MCF 10A (cell line): ENCODE measurements at places on chromosomes 11 and 22. TPM values are rescaled to one million over a fixed set of nuclear protein-coding genes. Genes with fewer than 3 reads are reported as not detected.
A peak's percentile ranks its signal among the peaks of the same experiment; 100 is the strongest.

The SAMM50 gene
- total RNA-seq, result 26.1 and 29.5 TPM in 2 replicates

The LRRC4C gene
- not detected in 2 replicates for total RNA-seq

DNA sequence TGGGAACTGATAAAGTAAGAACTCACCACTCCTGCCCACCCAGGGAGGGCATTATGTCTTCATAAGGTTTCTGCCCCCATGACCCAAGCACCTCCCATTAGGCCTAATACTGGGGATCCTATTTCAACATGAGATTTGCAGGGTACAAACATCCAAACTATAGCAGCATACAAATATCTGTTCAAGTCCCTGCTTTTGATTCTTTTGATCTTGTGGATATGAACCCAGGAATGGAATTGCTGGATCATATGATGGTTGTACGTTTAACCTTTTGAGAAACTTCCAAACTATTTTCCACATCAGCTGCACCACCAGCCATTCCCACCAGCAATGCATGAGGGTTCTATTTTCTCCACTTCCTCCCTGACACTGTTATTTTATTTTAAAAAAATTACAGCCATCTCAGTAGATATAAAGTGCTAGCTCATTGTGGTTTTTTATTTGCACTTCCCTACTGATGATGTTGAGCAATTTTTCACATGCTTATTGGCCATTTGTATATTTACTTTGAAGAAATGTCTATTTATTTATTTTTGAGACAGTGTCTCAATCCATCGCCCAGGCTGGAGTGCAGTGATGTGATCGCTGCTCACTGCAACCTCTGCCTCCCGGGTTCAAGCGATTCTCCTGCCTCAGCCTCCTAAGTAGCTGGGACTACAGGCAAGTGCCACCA, 7.1 kb upstream of the ATG16L2 start:
- peaks cover 28% of the 10 kb centered on the region for H3K36me3 ChIP-seq
- no peaks in the 10 kb centered on the region for H3K27me3 ChIP-seq
- peaks cover 6% of the 10 kb centered on the region for H3K4me1 ChIP-seq
- no peak overlapping the region for H3K27ac ChIP-seq
- H3K4me3 ChIP-seq, result no peak overlapping the region

DNA sequence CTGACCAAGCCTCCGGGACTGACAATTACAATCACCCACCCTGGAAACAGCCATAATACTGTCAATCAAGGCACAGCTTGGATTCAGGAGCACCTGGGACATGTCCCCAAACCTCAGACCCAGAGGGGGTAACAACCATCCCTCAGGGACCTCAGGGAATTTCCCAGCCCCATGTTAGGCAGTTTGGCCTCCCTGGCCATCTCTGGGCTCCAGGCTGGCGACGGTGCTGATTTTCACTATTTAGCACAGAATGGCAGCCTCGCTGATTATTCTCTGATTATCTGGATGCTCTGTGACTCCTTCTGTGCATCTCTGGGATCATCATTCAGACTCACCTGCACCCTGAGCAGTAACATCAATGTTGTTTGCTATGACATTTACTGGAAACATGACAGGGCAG, 45.8 kb upstream of the VPREB1 start:
- peaks cover 6% of the 10 kb centered on the region for H3K36me3 ChIP-seq
- H3K27ac ChIP-seq, result no peak overlapping the region

- peak overlapping the region; percentile 98 for H3K27ac ChIP-seq
- H3K4me1 ChIP-seq, result peaks cover 26% of the 10 kb centered on the region
- peaks cover 30% of the 10 kb centered on the region for H3K36me3 ChIP-seq
These were observed 773 bp upstream of the PATL1 start for GRCh38 chr11:59669611-59670009.

- no peaks in the 10 kb centered on the region for H3K36me3 ChIP-seq
- no peak for DNase-seq
- no peaks in the 10 kb centered on the region for H3K27me3 ChIP-seq
- H3K27ac ChIP-seq, result no peak overlapping the region
- H3K4me3 ChIP-seq, result no peak overlapping the region
- H3K4me1 ChIP-seq, result no peaks in the 10 kb centered on the region
These were observed 4.7 kb downstream of the HEPHL1 start for GRCh38 chr11:94025690-94026394.

The TMEM126A gene
- 33.5 and 34.9 TPM in 2 replicates for total RNA-seq

GRCh38 chr11:128565881-128566280, 21.5 kb downstream of the ETS1 start:
- no peak overlapping the region for H3K27ac ChIP-seq
- no peaks in the 10 kb centered on the region for H3K36me3 ChIP-seq
- H3K4me3 ChIP-seq, result no peak overlapping the region
- no peaks in the 10 kb centered on the region for H3K4me1 ChIP-seq
